DMS79 (cell line): ENCODE measurements at places on chromosomes 4 and X.

DNA sequence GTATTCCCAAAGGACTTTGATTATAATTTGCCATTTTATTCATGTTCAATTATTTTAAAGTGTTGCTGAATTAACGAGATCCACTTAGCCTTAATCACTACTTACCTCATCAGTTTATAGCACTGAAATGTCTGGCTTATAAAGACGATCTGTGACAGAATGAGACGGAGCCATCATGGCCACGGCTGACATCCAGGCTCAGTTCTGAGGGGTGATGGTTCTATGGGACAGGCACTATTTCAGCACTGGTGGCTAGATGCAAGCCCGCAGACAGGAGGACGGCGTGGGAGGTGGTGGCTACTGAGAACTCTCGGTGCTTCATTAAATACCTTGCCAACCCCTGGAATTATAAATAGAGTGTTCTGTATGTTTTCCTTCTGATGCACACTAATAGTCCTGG is 1084.2 kb upstream of the TENM3 start:
- DNase-seq: no peak

GRCh38 chrX:129649268-129650182 is 5.2 kb downstream of the APLN start:
- DNase-seq: no peak

DNA sequence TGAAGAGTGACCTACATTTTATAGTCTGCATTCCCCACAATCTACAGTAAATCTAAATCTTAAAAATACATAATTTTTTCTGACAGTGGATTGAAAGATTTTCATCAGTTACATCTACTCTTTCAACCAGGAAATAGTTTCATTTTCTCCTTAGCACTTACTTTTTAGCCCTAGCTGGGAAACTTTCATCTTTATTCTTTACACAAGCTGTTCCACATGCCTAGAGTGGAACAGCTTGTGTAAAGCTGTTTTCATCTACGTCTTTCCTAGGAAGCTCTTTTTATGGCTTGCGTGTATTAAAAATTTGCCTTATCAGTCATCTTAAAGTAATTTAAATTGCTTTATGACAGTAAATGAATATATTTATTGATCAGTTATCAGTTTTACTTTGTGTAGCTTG is 40.5 kb downstream of the RBPJ start:
- DNase-seq: no peak

DNA sequence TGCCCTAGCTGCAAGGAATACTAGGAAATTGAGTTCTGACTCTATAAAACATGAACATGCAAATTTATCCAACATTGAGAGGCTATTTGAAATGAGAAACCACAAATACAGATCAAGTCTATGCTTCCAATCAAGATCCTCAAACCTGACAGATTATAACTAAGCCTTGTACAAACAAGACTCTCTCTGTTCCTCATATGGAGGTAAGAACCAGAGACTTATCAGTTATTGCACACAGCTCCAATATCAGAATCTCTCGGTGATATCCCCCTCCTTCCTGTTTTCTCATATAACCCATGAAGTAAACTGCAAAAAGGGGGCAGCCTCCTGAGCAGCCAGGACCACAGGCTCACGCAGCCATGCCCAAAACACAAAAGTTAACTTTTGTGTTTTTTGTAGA is 36.5 kb downstream of the FBXW7 start:
- no peak for DNase-seq

GRCh38 chrX:154370300-154371016 is 4.0 kb downstream of the FLNA start:
- no peak for DNase-seq

DNA sequence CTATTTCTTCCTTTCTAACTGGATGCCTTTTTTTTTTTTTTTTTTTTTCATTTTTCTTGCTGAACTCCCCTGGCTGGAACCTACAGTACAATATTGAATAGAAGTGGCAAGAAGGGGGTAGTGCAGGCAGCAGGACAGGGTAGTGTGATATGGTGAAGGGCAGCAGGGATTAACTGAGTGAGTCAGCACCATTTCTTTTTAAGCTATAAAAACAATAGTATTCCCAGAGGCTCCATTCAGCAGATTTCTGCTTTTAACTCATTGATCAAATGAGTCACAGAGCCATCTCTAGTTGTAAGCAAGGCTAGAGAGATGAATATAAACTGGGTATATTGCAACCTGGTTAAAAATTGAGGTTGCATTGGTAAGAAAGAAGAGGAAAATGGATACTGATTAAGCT is 53.6 kb upstream of the SETD7 start:
- DNase-seq: no peak

DNA sequence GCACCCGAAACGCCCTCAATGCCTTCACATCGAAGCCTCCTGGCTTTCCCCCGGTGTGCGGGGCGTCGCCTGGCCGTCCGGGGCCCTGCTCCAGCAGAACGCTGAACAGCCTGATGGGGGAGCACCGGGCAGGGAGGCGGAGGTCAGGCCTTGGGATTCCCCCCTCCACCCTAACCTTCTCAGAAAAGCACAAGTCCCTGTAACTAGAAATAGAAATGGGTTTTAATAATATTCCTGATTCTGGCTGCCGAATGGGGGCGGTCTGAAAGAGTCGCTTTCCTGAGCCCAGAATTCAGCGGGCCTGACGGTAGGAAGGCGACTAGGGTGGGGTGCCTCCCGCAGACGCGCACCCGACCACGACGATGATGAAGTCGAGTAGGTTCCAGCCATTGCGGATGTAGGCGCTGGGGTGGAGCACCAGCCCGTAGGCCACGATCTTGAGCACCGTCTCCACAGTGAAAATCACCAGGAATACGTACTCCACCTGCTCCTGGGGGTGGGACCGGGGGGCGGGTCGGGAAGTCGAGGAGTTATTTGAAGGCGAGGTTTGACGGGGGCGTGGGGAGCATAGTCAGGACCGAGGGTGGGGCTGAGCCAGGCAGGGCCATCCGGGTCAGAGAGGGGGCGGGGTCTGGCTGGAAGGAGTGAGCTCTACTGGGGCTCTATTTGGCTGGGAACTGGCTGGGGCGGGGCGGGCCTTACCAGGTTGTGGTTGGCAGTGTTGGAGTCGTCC is 2.5 kb downstream of the CACNA1F start:
- peak; percentile 71 for DNase-seq

- no peak for DNase-seq
Observed at GRCh38 chr4:7827566-7827965, 112.1 kb downstream of the AFAP1 start.

- no peak for DNase-seq
Observed at GRCh38 chr4:94965852-94966251, 208.1 kb downstream of the BMPR1B start.

GRCh38 chr4:136992032-136992431 is 540.3 kb downstream of the PCDH18 start:
- no peak for DNase-seq

GRCh38 chr4:134708026-134708425 is 506.4 kb upstream of the PABPC4L start:
- DNase-seq: no peak

DNA sequence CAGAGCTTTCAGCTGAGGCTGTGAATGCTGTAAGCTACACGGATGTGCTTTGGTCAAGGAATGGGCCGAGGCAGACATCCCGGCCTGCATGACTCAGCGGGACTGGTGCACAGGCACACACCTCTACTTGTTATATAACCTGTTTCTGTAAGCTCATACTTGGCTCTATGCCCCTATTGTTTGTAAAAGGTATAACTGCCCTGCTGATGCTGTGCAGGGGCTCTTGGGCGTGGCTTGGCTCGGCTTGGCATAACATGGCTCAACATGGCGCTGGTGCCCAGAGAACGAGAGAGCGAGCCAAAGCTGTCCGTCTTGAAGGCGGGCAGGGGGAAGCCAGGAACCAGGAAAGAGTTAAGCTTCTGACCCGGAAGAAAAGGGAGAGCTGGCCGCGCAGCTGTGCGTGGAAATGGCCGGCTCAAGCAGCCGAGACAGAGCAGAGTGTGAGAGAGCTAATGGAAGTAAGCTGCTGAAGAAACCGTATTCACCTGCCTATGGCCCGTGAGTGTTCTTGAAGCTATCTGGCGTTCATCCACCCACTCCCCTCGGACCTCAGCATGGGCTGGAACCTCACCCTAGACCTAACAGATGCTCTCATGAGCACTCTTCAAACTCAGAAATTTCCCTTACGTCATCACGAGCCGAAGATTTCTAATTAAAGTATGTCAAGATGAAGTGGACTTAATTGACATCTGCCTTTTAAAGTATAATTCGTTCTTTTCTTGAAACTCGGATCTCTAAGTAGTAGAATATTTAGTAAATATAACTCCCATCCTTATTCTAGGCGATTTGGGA is 286.3 kb upstream of the AGA start:
- DNase-seq: no peak

GRCh38 chr4:147587041-147587440 is 30.2 kb upstream of the TMEM184C start:
- no peak for DNase-seq
